ENCODE measurements at places on chromosomes 5 and 9.

DNA sequence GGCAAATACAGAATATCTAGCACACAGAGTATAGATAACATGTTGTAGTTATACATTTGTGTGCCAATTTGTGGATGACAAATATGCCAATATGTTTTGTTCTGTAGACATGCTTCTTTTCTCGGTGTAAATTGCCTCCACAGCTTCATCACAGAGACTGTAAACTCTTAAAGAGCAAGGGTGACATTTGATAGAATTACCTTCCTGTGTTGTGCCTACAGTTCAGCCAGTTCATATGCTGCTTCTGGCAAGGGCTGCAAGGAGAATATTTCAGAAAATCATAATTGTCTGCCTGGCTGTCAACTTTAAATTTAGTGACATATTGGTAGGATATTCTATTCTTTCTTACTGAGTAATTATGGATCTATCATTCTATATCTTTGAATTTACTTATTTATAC is 155.1 kb downstream of the MAT2B start:
- no peak for DNase-seq

GRCh38 chr9:98097836-98098235 is 21.2 kb downstream of the TRIM14 start:
- DNase-seq = peak; percentile 15

- peak; percentile 52 for DNase-seq
Measured at GRCh38 chr5:40678460-40679147, 1.1 kb upstream of the PTGER4 start.

- DNase-seq = no peak
Measured at GRCh38 chr9:72769546-72769945, 183.3 kb downstream of the ALDH1A1 start.

GRCh38 chr5:111668477-111669414 is 88.2 kb downstream of the NREP start:
- no peak for DNase-seq

GRCh38 chr9:114606597-114607207 is 4.4 kb upstream of the TMEM268 start:
- DNase-seq = peak; percentile 77

GRCh38 chr9:135156525-135157510 is 69.3 kb downstream of the OLFM1 start:
- DNase-seq = peak; percentile 22

DNA sequence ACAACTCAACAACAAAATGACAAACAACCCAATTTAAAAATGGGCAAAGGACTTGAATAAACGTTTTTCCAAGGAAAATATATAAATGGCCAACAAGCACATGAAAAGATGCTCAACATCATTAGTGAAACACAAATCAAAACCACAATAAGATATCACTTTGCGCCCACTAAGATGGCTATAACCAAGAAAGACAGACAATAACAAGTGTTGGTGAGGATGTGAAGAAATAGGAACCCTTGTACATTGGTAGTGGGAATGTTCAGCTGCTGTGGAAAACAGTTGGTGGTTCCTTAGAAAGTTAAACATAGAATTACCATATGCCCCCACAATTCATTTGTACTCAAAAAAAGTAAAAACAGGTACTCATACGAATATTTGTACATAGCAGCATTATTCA is 39.2 kb upstream of the WDR41 start:
- DNase-seq = no peak

- peak; percentile 40 for DNase-seq
Measured at GRCh38 chr9:34809504-34810186, 99.7 kb upstream of the CCL21 start.

DNA sequence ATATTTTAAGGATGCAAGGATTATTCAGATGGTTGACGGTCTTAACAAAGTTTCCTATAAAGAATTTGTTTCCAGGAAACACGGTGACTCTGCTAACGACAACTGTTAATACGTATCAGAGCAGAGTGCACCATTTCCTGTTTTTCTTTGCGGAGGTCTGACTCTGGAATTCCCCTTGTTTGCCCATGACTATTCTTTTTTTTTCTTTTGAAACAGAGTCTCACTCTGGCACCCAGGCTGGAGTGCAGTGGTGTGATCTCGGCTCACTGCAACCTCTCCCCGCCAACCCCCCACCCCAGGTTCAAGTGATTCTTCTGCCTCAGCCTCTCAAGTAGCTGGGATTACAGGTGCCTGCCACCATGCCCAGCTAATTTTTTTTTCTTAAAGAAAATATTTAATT is 115.9 kb downstream of the CDC42SE2 start:
- DNase-seq = peak; percentile 93

DNA sequence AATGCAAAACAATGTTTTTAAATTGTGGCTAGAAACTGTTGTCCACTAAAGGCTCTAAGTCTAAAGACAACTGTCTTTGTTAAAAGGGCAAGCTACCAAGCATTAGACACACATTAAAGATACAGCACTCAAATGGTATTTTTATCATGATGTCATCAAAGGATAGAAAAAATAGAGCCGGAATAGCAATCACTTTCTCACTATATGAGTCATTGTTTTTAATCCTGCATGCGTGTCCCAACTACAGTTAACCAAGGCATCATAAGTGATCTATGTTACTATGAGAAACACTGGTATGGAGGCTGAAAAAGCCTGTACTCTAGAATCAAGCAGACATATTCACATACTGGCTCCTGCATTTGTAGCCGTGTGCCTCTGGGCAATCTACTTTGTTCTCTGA is 1.9 kb upstream of the PJA2 start:
- peak; percentile 72 for DNase-seq

GRCh38 chr5:1747079-1747802 is 52.4 kb downstream of the MRPL36 start:
- no peak for DNase-seq

- DNase-seq = peak; percentile 97
Measured at GRCh38 chr9:129885670-129886106, 50.4 kb downstream of the USP20 start.

GRCh38 chr5:59685793-59686192 is 207.7 kb downstream of the PDE4D start:
- DNase-seq = no peak

GRCh38 chr5:8060235-8060952 is 191.4 kb downstream of the MTRR start:
- no peak for DNase-seq

DNA sequence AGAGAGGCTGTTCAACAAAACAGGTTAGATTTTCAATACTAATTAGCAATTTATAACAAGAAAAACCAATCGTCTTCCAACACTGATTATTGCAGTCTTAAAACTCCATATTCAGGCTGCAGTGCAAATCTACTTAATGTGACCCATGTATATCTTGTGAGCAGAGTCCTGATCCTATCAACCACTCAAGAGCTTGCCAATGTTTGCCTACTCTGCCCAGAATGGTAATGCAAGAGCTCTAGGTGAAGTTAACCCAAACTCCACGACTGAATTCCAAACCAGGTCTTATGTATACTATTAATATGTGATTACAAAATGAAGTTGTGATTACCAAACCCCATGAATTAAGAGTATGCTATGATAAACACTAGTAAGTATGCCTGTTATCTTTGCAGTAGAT is 17.1 kb downstream of the EFNA5 start:
- no peak for DNase-seq

GRCh38 chr5:10733426-10733825 is 27.6 kb downstream of the DAP start:
- no peak for DNase-seq

DNA sequence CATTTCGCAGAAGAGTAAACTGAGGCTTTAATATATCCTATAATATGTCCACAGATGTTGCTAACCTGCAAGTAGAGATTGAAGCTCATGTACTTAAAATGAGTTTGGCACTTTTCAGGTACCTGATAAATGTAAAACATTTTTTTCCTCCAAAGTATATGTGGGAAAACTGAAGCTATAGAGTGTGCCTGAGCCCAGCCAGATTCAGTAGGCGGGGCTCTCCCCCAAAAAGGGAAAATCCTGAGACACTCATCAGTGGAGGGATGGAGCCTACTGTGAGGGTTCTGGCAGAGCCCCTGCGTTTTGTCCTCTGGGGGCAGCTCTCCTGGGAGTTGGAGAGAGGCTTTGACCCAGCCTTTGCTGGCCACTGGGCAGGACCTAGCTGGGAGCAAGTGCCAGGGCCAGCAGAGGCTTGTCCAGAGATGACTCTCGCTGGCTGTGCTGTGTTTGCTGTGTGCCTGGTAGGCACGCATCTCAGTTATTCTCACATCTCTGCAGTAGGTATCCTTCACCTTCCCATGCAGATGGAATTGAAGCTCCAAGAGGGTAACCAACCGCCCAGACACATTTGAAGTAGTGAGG is 81.1 kb upstream of the SPRY4 start:
- DNase-seq = no peak

- no peak for DNase-seq
Measured at GRCh38 chr5:2030131-2030530, 147.4 kb upstream of the IRX4 start.

- DNase-seq = no peak
Measured at GRCh38 chr5:96870094-96871026, 5.9 kb upstream of the ERAP2 start.

DNA sequence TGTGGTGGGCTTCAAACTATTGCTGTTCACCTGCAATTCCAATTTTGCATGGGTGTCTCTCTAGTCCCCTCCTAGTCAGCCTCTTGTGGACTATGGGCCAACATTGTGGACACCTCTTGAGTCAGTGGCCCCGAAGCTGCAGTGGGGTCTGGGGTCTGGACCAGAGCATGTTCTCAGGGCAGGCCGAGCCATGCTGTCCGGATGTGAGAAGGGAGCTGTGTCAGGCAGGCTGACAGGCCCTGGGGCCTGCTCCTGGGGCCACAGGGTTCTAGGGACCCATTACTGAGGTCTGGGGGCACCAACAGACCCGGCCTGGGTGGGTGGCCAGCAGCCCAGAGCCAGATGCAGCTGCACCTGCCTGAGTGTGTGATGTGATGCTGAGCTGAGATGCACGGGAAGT is 16.5 kb upstream of the IRX4 start:
- no peak for DNase-seq

DNA sequence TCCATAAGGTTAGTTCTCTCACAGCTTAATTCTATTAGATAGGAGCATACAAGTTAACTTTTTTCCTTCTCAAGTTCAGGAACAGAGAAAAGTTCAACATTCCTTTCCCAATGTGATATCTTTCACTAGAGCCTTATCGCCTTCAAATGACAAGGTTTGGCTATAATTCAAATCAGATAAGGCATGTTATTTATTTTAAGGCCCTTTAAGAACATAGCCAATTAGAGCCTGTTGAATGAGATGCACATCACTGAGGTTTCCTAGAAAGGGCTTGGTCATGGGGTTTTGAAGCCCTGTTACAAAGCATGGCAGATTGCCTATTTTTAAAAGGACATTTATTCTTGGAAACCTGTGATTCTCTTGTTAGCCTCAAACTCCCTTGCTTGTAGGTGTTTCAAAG is 123.4 kb downstream of the BASP1 start:
- DNase-seq = no peak

- no peak for DNase-seq
Measured at GRCh38 chr9:107813287-107813686, 323.7 kb upstream of the KLF4 start.

- no peak for DNase-seq
Measured at GRCh38 chr5:39558541-39558940, 133.8 kb upstream of the DAB2 start.

- no peak for DNase-seq
Measured at GRCh38 chr5:146209714-146210113, 6.3 kb downstream of the RBM27 start.

GRCh38 chr5:113020461-113021273 is 44.1 kb downstream of the DCP2 start:
- no peak for DNase-seq

DNA sequence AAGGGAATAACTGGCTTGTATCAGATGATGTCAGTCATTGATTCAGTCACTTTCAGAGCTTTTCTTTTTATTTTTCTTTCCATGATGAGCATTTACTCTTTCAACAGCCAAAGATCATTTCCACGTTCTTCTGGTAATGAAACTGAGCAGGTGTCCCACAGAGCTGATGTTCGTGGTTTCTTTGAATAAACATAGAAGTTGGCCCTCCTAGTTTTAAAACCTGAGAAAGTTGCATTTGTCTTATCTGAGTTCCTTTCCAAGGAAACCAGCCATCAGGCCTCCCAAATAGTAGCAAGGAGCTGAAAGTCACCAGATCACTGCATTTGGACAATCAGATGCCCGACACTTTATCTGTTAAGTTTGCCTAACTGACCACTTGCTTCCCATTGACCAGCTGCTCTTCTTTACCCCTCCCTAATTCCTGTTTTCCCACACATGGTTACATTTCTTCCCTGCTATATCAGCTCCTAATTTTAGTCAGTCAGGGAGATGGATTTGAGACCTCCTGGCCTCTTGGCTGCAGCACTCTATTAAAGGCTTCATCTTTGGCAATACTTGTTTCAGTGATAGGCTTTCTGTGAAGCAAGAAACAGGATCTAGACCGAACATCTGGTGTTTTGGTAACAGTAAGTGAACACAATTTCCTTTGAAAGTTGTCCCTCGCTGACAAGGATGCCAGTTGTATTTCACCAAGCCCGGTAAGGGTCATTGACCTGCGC is 420.8 kb downstream of the CHSY3 start:
- peak; percentile 40 for DNase-seq

- DNase-seq = no peak
Measured at GRCh38 chr9:112338561-112338960, 5.1 kb upstream of the PTBP3 start.

- no peak for DNase-seq
Measured at GRCh38 chr5:133744960-133745308, 132.6 kb upstream of the FSTL4 start.

DNA sequence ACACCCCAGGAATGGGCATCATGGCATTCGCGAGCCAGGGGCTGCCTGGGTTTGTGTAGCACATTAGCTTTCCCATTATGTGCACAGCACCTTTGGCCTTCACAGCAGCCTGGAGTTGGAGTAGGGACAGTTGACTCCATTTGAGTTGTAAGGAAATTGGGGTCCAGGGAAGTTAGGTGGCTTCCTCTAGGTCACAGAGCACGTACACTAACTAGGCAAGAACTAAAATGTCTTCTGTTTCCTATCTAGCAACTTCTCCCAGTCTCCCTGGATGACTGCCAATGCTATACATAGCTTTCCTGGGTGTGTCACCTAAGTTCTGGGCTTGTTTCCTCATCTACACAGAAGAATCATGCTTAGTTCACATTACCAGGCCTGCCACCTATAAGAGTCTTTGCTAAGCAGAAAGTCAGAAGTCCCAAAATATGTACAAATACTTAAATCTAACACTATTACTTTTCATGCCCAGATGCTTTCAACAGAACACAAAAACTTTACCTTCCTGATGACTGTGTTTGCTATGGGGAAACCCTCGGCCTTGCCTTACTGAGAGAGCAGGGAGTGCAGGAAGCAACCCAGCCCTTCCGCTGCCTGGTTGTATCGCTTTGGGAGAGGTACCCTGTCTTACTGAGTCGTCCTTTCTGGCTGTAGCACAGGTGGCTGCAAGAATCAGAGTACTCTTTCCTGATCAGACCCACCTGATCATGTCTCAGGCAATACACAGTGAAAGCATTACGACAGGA is 12.0 kb downstream of the MACROH2A1 start:
- no peak for DNase-seq

All from common myeloid progenitor, CD34-positive (primary cell).